ENCODE measurements at places on chromosomes 6 and 20.

DNA sequence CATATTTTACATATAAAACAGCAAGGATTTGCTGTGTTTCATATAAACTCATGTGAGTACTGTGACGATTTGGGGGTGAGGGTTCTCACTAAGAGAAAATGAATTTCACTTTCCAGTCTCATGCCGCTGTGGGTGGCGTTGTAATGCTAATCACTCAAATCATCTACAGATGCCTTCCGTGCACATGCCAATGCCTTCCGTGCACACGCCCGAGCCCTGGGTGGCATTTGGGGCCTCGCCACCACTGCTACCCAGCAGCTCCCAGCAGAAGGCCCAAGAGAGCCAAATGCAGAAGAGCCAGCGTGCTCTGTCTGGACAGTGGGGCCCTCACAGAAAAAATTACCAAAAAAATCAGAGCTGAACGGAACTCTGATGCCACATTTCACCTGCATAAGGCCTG lies 53.7 kb downstream of the WDR27 start:
- peak; percentile 3 for DNase-seq

DNA sequence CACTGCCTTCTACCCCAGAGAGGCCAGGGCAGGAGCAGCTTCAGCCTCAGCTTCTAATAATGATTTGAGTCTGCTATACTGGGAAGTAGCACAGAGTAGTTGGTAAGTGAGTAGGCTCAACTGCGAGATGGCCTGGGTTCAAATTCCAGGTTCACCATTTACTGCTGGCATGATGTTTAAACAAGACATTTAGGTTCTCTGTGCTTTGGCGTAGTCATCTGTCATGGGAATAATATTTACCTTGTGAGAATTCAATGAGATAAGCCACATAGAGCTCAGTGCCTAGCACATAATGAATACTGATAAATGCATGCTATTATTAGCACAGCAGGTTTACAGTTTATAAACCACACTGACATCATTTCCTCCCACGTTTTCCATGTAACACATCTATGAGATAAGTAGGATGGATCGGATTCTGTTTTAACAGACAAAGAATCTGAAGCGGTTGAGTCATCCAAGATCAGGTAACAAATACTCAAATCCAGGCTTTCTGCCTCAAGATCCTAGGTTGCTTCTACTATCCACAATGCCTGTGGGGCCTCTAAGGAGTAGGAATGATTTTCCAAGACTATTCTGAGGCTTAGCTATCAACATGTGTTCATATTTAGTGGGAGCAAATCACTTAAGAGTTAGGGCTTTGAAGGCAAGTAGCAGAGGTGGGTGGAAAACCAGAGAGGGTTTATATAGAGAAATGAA lies 72.9 kb upstream of the DTNBP1 start:
- no peak for DNase-seq

DNA sequence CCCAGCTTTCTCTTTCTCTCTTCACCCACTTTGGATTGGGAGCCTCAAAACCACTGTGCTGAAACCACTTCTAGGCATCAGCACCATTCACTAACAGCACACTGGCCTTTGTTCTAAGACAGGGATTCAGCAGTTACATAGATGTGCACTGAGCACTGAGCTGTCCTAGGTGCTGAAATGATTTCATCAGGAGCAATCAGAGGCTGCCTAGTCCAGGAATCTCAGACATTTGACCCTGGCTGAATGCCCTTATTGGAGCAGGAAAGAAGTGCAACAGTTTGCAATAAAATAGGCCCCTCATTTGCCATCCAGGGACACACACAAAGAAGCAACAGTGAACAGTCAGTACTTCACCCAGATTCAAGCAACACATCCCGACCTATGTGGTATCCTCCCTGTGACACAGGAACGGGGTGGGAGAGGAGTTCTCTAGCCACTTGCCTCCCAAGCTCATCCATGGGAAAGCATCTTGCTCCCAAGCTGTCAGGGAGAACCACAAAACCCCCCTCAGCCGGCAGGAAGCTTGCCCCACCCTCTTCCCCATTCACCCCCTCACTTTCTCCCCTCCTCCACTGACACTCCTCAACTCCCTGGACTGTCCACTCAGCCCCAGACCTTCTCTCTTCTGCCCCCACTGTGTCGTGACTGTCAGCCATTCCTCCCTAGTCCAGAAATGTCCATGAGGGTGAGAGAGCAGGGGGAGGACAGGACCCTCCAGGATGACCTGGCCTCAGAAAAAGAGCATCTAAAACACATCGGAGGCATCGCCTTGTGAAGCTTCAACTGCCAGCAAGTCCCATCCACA lies 304.4 kb downstream of the PREX1 start:
- peak; percentile 68 for DNase-seq

- no peak for DNase-seq
Observed at GRCh38 chr20:39941245-39941644, 747.8 kb downstream of the MAFB start.

- no peak for DNase-seq
Observed at GRCh38 chr6:56377295-56377694, 129.9 kb upstream of the COL21A1 start.

Data from AG10803 (cell line).